ENCODE measurements at places on chromosomes 5 and 9. TPM values are rescaled to one million over a fixed set of nuclear protein-coding genes. Genes with fewer than 3 reads are reported as not detected.

GRCh38 chr9:36930941-36931340 is 103.1 kb downstream of the PAX5 start:
- no peak overlapping the region for H3K27ac ChIP-seq
- no peak overlapping the region for H3K4me3 ChIP-seq
- H3K27me3 ChIP-seq = peaks cover 2% of the 10 kb centered on the region
- no peaks in the 10 kb centered on the region for H3K4me1 ChIP-seq
- DNase-seq = no peak

GRCh38 chr9:132268725-132269352 is 85.9 kb downstream of the SETX start:
- H3K36me3 ChIP-seq = peaks cover 87% of the 10 kb centered on the region
- no peaks in the 10 kb centered on the region for H3K27me3 ChIP-seq
- peak; percentile 71 for DNase-seq
- H3K4me1 ChIP-seq = no peaks in the 10 kb centered on the region

DNA sequence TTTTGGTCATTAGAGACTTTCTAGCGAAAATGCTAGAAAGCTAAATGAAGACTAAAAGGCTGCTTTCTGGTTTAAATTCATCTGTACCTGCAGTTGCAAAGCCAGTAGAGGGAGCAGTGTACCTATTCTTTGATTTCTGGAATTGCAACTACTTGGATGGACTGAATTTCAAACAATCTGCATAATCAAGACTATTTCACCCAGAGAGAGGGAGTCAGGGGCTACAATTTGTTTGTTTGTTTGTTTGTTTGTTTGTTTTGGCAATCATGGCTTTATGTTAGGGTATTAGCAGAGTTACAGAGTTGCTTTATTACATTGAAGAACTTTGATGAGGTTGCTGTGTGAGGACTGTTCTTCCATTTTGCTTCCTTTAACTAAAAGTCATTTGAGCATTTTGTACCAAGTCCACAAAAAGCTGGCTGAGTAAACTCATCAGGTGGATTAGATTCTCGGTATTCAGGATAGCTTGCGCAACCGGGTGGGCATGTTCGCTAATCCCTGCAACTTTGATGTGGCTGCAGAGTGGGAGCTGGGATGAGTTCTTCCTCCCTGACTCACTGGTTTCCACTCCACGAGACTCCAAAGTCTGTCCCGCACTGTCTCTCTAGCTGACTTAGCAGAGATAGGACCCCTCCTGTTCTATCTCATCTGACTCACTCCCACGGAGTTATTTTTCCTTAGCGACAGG is 80.0 kb upstream of the TUT7 start:
- no peaks in the 10 kb centered on the region for H3K36me3 ChIP-seq
- no peak overlapping the region for H3K27ac ChIP-seq
- DNase-seq = peak; percentile 34
- no peak overlapping the region for H3K4me3 ChIP-seq
- H3K27me3 ChIP-seq = no peaks in the 10 kb centered on the region

DNA sequence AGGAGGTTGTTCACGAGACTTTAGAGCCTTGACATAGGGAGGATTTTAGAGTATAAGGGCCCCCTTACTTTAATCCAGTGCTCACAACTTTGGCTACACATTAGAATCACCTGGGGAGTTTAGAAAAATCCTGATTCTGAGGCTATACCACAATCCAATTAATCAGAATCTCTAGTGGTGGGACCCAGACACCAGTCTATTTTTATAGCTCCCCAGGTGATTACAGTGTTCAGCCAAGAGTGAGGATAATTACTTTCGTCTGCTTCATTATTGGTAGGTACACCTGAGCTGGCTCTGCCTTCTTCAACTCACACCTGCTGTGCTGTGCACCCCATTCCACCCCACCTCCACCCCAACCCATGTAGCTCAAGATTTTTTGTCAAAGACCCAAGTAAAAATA is 141.3 kb upstream of the EPB41L4A start:
- no peaks in the 10 kb centered on the region for H3K27me3 ChIP-seq
- H3K36me3 ChIP-seq = no peaks in the 10 kb centered on the region
- no peak overlapping the region for H3K4me3 ChIP-seq

DNA sequence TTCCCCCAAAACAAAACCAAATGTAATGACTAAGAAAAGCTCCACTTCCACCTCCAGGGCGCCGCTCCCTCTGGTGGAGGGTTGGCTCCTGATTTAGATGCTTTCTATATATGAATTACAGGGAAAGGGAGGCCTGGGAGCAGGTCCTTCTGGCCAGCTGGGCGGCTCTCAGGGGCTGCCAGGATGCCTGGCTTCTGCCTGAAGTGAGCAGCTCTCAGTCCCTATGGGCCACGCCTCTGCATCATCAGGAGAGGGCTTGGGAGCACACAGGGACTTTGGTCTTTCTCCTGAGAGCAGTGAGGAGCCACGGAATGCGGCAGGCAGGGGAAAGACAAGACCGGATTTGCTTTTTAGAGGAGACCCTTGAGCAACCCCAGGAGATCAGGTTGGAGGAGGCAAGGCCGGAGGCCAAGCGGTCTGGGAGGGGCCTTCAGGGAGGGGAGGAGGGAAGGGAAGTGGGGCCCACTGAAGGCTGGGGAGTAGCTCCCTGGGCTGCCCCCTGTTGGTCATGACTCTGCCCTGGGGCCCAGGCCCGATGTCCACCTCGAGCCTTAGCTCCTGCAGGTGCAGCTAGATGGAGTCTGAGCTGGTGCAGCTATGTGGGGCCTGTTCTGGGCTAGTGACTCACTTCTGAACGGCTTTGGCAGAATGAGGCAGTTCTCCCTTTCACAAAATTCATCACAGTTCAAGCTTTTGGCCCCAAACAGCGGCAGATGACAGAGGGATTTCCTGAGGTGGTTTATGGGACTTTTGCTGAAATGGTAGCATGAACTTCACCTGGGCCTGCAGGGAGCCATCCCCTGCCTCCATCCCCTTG is 11.3 kb upstream of the GRHPR start:
- H3K27me3 ChIP-seq = no peaks in the 10 kb centered on the region
- H3K27ac ChIP-seq = no peak overlapping the region
- no peak overlapping the region for H3K4me3 ChIP-seq
- H3K4me1 ChIP-seq = peaks cover 19% of the 10 kb centered on the region

DNA sequence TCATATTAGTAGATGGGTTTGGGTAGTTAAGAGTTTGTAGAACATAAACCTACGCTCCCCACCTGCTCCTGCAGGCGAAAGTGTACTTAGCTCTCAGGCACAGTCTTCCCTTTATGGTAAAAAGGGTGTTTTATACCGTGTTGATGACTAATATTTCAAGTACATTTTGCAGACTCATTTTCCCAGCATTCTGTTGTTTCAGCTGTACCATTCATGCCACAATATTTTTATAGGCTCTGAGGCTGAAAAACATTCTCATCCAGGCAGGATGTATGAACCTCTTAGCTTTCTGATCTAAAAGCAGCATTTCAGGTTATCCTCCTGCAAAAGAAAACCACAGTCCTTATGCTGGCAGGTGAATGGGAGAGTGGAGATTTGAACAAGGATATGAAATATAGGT is 231.4 kb downstream of the NR2F1-AS1 start:
- H3K4me1 ChIP-seq = no peaks in the 10 kb centered on the region
- H3K36me3 ChIP-seq = no peaks in the 10 kb centered on the region
- H3K27me3 ChIP-seq = no peaks in the 10 kb centered on the region
- no peak for DNase-seq
- H3K4me3 ChIP-seq = no peak overlapping the region
- no peak overlapping the region for H3K27ac ChIP-seq

GRCh38 chr9:90860826-90861225 is 59.2 kb downstream of the SYK start:
- H3K4me3 ChIP-seq = no peak overlapping the region
- H3K27ac ChIP-seq = no peak overlapping the region
- no peak for DNase-seq

GRCh38 chr5:154698763-154699162 is 56.4 kb upstream of the LARP1 start:
- no peak overlapping the region for H3K4me3 ChIP-seq
- DNase-seq = no peak
- H3K27ac ChIP-seq = no peak overlapping the region
- H3K36me3 ChIP-seq = no peaks in the 10 kb centered on the region

DNA sequence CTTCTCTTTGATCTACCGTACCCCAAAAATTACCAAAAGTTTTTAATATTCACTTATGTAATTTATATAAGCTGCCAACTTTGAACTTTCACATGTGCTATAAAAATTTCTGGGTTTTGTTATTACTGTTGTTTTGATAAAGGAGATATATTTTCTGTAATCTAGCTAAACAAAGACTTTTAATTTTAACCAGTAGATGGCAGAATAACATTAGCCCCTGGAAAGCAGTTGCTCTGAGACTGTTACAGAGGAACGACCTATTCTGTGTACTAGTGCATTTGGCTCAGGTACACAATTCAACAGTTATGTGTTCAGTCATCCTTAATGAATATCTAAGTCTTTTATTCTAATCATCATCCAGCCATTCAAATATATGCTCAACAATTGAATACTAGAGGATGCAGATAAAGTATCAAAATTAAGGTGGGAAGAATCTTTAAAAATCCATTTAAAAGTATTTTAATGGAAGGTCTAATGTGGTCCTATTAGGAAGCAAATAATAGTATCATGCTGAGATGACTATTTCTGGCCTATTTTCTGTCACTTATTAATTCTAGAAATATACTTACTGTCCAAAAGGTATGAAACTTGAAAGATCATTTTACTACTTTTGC is 8.6 kb downstream of the KLHL9 start:
- H3K36me3 ChIP-seq = peaks cover 31% of the 10 kb centered on the region
- DNase-seq = no peak
- peak overlapping the region; percentile 36 for H3K27ac ChIP-seq
- H3K4me1 ChIP-seq = peaks cover 40% of the 10 kb centered on the region

GRCh38 chr5:129041196-129041881 is 53.2 kb upstream of the ISOC1 start:
- H3K4me1 ChIP-seq = no peaks in the 10 kb centered on the region
- no peak overlapping the region for H3K4me3 ChIP-seq
- H3K27me3 ChIP-seq = no peaks in the 10 kb centered on the region
- no peak overlapping the region for H3K27ac ChIP-seq
- DNase-seq = no peak

DNA sequence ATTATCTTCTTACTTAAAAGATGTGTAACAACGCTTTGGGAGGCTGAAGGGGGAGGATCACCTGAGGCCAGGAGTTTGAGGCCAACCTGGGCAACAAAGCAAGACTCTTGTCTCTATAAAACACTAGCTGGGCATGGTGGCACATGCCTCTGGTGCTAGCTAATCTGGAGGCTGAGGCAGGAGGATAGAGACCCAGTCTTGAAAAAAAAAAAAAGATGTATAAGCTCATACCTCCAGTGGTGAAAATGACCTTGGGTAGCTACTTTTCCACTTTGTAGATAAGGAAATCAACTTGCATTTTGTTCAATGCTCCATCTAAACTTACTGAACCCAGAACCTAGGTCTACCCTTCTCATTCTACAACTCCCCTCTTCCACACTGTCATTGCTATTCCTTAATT is 16.6 kb downstream of the ARRDC3 start:
- no peak overlapping the region for H3K27ac ChIP-seq
- no peaks in the 10 kb centered on the region for H3K27me3 ChIP-seq
- peaks cover 45% of the 10 kb centered on the region for H3K36me3 ChIP-seq
- DNase-seq = no peak
- no peaks in the 10 kb centered on the region for H3K4me1 ChIP-seq

DNA sequence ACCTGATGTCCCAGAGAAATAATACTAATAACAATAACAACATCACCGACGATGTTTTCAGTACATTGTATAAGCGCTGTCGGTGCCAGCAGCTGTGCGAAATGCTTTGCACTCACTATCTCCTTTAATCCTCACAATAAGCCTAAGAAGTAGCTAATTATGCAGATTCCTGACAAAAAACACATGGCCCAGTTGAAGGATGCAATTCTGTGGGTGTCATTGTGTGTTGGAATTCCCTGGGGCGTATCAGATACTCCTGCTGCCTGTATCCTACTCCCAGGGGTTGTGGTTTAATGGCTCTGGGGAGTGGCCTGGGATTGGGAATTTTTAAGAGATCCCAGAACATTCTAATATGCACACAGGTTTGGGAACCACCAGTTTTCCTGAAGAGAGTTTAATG is 154.0 kb downstream of the RGS3 start:
- no peak for DNase-seq
- H3K4me3 ChIP-seq = no peak overlapping the region
- H3K27ac ChIP-seq = no peak overlapping the region

DNA sequence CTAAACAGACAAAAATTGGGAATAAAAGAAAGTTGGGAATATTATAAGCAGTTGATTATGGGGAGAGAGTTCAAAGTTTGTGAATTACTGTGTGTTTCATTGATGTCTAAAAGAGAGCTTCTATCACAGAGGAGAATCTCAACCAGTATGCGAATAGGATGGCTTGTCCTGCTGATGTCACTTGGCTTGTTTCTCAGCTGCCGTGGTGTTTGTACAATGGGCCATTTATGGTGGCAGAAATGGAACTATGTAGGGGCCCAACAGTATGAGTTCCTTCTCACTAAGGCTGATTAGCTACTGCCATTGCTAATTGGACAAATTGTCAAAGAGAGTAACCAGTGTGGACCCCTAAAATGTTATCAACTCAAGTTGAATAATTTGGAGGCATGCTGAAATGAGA is 103.9 kb downstream of the ST8SIA4 start:
- no peak for DNase-seq
- no peaks in the 10 kb centered on the region for H3K36me3 ChIP-seq
- no peak overlapping the region for H3K27ac ChIP-seq
- no peaks in the 10 kb centered on the region for H3K4me1 ChIP-seq
- H3K4me3 ChIP-seq = no peak overlapping the region

DNA sequence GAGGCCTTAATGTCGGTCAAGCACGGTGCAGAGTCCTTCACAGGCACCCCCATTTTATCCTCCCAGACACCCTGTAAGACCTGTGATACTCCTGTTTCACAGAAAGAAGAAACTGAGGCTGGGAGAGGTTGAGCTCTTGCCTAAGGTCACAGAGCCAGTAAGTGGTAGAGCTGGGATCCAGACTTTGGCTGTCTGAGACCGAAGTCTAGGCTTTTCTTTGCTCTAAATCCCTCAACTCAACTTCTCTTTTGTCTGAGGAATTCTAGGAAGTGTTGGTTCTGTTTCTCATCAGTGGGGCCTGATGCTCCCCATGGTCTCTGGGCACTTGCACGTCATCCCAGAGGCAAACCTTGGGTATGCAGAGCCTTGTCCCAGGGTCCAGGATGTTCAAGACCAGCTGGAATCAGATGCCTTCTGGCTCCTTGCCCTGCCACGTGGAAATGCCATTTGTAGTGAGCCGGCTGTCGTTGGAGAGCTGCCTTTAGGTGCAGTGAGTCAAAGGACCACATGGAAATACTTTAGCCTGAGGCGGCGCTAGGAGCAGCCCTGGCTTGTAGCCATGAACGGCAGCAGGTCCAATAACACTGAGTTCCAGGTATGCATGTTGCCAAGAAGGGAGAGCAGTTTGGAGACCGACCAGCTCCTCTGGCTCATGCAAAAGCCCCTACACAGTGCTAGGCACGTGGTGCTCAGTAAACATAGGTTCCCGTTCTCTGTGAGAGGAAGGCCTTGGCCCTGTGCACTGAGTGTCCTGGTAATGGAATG is 9.2 kb downstream of the DCANP1 start:
- no peak overlapping the region for H3K4me3 ChIP-seq
- no peaks in the 10 kb centered on the region for H3K36me3 ChIP-seq
- H3K27me3 ChIP-seq = no peaks in the 10 kb centered on the region

STING1 gene
- total RNA-seq = 295 TPM

FOXD4 gene
- 0.32 TPM for total RNA-seq

IL5 gene
- not detected for total RNA-seq

OXCT1 gene
- 27.4 TPM for total RNA-seq

STPG3 gene
- not detected for total RNA-seq

CRB2 gene
- total RNA-seq = not detected

Data from CD4-positive, CD25-positive, alpha-beta regulatory T cell (primary cell).